ENCODE measurements at places on chromosomes 4 and X.

DNA sequence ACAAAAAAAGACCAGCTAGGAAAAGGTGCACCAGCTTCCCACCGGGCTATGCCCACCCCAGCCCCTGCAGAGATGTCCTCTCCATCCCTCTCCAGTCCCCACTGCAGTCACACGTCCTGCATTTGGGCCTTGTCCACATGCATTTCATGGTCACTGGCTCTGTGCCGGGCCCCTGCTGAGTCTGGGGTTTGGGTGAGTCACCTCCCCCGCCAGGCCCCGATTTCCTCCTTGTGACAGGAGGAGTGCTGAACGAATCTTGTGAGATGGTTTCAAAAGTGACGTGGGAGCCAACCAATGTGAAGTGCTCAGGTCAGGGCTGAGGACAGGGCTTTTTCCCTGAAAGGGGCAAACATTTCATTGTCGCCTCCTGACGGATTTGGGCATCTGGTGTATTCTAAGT, 7.1 kb downstream of the CPZ start:
- peaks cover 28% of the 10 kb centered on the region for H3K4me1 ChIP-seq
- H3K27me3 ChIP-seq = no peaks in the 10 kb centered on the region
- H3K27ac ChIP-seq = peak overlapping the region; percentile 60
- no peaks in the 10 kb centered on the region for H3K36me3 ChIP-seq
- H3K4me3 ChIP-seq = no peak overlapping the region
- peak; percentile 79 for DNase-seq

DNA sequence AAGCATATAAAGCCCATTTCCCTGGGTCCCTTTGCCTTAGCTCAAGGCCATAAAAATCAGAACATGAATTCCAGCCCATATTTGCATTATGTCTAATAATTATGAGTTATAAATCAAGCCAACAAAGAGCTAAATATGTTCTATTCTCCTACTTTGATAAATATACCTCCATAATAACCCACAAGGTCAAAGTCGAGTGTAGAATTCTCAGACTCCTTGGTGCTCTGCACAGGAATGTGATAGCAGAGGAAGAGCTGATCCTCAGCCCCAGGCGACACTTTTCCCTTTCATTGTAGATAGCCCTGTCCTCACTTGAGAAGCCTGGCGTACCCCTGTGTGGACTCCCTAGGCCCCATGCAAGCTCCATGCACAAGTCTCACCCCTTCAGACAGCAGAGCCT, 85.6 kb downstream of the CASP3 start:
- H3K4me1 ChIP-seq = no peaks in the 10 kb centered on the region
- H3K4me3 ChIP-seq = no peak overlapping the region
- H3K36me3 ChIP-seq = no peaks in the 10 kb centered on the region
- H3K27me3 ChIP-seq = no peaks in the 10 kb centered on the region
- no peak for DNase-seq

DNA sequence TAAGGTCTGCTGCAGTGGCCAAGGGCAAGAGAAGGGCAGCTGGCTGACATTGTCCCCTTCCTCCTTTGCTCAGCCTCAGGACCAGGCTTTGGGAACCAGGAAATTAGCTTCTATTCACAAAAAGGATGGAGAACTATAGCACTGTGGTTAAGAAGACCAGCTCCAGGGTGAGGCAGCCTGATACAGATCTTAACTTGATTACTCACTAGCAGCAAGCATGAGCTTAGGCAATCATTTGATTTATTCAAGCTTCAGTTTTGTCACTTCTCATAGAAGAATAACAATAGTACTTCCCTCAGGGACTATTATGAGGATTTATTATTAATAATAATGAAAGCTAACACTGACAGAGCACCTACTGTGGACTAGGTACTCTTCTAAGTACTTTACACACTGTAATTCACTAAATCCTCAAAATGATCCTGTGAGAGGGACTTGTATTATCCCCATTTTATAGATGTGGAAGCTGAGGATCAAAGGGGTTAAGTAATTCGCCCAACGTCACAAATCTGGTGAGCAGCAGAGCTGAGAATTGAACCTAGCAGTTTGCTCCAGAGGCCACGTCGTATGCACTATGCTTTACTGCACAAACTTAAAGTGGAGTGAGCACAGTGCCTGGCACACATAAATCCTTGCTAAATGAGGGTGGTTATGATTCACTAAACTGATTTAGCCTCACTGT, 130.4 kb upstream of the PAK3 start:
- H3K27ac ChIP-seq = no peak overlapping the region
- H3K4me3 ChIP-seq = no peak overlapping the region
- DNase-seq = no peak
- no peaks in the 10 kb centered on the region for H3K27me3 ChIP-seq
- no peaks in the 10 kb centered on the region for H3K36me3 ChIP-seq

DNA sequence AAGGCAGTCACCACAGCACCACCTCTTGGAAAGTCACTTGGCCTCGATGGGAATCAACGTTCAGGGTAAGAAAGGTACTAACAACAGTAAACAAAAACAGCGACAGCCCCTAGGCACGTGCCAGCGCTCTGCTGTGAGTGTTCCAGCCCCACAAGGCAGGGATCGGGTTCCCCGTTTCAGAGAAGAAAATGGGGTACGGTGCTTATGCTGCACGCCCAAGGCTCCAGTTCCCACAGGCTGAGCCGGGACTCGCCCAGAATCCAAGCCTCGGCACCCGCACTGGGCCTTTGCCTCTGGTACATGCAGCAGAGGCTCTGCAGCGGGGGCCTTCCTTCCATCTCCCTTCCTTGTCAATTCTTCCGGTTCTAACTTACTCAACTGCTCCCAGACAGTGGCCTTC, 37.3 kb downstream of the WDR1 start:
- H3K36me3 ChIP-seq = no peaks in the 10 kb centered on the region
- H3K27ac ChIP-seq = no peak overlapping the region
- H3K4me3 ChIP-seq = no peak overlapping the region
- no peaks in the 10 kb centered on the region for H3K27me3 ChIP-seq

DNA sequence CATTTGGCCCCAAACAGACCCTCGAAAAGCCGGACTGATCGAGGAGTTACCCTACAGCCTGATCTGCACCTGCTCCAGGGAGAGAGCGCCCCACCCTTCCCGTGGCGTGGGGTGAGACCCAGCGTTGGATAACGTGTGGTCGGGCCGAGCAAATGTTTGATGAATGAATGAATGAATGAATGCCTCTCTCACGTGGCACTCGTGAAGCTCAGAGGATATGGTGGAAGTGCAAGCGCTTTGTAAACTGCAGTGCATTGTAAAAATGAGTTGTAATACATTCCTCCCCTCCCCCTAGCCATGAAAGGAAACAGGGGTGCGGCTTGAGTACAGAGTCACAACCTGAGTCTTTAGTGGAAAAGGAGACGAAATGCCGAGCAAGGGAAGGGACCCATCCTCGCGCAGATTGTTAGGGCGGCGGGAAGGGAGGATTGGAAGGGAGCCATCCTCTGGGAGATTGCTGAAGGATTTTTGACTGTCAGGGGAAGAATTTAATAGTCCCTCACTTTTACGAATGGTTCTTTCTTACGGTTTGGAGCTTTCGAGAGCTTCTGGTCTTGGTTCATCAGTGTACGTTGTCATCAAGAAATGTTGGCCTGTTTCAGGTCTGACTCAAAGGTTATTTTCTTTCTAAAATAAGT, 772 bp upstream of the FBXW7 start:
- H3K36me3 ChIP-seq = no peaks in the 10 kb centered on the region
- no peak for DNase-seq
- peak overlapping the region; percentile 94 for H3K4me3 ChIP-seq
- H3K4me1 ChIP-seq = no peaks in the 10 kb centered on the region

GRCh38 chr4:141933978-141934377, 297.6 kb downstream of the IL15 start:
- H3K27me3 ChIP-seq = no peaks in the 10 kb centered on the region
- no peak overlapping the region for H3K4me3 ChIP-seq
- H3K27ac ChIP-seq = no peak overlapping the region
- DNase-seq = no peak
- no peaks in the 10 kb centered on the region for H3K4me1 ChIP-seq
- no peaks in the 10 kb centered on the region for H3K36me3 ChIP-seq

DNA sequence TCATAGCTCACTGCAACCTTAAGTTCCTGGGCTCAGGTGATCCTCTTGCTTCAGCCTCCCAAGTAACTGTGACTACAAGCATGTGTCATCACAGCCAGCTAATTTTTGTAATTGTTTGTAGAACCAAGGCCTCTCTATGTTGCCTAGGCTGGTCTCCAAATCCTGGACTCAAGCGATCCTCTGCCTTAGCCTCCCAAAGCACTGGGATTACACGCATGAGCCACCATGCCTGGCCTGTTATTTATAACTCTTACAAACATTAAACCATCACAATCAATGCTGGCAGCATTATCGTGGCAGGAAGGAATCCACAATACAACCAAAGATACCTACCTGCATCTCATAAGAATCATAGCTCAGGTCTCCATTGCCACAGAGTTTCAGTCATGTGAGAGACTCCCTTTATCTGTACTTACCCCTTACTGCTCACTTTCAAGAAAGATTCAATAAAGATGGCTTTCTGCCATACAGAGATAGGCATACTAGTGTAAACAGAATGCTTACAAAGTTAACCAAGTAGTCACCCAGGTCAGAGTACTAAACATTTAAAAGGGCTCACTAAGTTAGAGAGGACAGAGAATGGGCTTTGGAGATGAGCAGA, 48.5 kb downstream of the SMIM31 start:
- no peak overlapping the region for H3K27ac ChIP-seq
- no peaks in the 10 kb centered on the region for H3K4me1 ChIP-seq
- H3K36me3 ChIP-seq = no peaks in the 10 kb centered on the region
- no peaks in the 10 kb centered on the region for H3K27me3 ChIP-seq
- no peak overlapping the region for H3K4me3 ChIP-seq
- DNase-seq = no peak

All from ovary (tissue), 10 donors.